Activated CD8-positive, alpha-beta memory T cell treated with anti-CD3 and anti-CD28 coated beads for 1 hour (primary cell): ENCODE measurements at places on chromosomes 1 and 21.

GRCh38 chr1:159884296-159884695, 15.7 kb downstream of the CFAP45 start:
- DNase-seq = no peak

- DNase-seq = no peak
These were observed 12.4 kb downstream of the KCNQ4 start for GRCh38 chr1:40795811-40796586.

DNA sequence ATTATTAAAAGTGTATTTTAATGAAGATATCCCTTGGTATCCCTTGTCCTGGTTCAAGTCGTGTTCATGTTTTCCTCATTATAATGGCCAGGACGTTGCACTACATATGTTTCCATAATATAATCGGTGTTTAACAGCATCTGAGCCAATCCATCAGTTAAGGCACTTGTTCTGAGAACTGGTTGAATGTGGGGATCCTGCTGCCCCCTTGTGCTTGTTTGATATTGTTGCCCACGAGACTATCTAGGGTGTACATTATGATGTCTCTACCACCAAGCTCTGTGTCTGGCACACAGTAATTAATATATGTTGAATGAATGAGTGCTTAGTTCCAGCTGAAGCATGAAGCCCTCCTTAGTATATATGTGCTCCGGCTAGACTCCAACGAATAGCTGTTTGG, 193.0 kb downstream of the CACNA1E start:
- DNase-seq = no peak

GRCh38 chr21:19420565-19420964, 1017.0 kb upstream of the TMPRSS15 start:
- no peak for DNase-seq

DNA sequence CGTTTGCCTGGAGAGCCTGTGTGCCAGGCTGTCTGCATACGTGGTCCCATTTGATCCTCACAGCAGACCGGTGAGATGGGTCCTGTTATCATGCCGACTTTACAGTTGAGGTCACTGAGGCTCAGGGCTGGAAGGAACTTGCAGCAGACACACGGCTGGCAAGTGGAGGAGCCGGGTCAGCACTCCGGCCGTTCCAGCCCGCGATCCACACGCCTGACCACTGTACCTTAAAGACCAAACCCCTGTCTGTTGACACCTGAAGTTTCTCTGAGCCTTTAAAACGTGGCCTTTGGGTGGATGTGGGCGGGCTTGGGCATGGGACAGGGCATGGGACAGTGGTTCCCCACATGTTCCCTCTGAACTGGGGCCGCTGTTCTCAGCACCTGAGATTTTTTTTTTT, 171.5 kb upstream of the TMEM51 start:
- no peak for DNase-seq

- no peak for DNase-seq
These were observed 12.5 kb upstream of the GPR153 start for GRCh38 chr1:6273380-6273891.

DNA sequence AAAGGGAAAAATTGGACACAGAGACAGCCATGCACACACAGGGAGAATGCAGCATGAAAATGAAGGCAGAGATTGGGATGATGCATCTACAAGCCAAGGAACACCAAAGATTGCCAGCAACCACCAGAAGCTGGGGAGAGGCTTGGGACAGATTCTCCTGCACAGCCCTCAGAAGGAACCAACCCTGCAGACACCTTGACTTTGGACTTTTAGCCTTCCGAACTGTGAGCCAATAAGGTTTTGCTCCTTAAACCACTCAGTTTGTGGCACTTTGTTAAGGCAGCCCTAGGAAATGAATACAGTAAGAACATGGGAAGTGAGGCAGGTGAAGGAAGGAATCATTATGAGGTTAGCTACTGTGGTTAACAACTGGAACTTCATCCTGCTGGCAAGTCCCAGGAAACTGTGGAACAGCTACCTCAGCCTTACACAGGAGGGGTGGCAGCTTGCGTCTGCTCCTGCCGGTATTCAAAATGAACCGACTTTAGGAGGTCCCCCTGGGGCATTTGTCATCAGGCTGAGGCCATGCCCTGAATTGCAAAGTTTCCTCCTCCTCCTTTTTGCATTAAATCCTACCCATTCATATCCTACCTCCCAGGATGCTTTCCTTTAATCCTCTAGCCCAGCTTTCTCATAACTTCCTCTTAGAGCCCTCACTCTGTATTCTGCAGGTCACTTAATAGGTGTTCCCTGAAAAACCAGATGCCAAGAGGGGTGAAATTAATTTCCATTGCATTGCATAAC, 15.4 kb downstream of the CD247 start:
- DNase-seq = no peak

- DNase-seq = no peak
These were observed 130.1 kb upstream of the ERG start for GRCh38 chr21:38628349-38628748.

DNA sequence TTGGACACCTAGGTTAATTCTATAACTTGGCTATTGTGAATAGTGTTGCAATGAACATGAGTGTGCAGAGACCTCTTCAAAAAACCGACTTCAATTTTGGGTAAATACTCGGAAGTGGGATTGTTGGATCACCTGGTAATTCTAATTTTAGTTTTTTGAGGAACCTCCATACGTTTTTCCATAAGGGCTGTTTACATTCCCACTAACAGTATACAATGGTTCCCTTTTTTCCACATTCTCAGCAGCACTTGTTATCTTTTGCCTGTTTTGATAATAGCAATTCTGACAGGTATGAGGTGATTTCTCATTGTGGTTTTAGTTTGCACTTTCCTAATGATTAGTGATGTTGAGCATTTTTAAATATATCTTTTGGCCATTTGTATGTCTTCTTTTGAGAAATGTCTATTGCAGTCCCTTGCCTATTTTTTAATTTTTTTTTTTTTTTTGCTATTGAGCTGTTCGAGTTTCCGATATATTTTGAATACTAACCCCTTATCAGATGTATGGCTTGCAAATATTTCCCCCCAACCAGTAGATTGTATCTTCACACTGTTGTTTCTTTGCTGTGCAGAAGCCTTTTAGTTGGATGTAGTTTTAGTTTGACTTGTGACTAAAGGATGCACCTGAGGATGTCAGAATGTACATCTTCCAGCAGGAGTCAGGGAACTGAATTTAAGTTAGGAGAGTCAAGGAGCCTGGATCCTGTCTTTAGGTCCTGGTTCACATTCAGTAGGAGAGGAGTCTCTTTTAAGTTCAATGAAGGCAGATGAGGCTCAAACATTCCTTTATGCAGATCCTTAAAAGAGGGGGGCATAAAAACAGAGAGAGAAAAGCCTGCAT, 120.0 kb downstream of the S1PR1 start:
- no peak for DNase-seq

GRCh38 chr1:240827786-240828185, 215.8 kb upstream of the GREM2 start:
- DNase-seq = no peak

- no peak for DNase-seq
These were observed 179.4 kb downstream of the SLC45A1 start for GRCh38 chr1:8497210-8497819.

GRCh38 chr1:179632868-179633267, 41.2 kb downstream of the TDRD5 start:
- no peak for DNase-seq

GRCh38 chr1:97243973-97244560, 522.5 kb downstream of the PTBP2 start:
- no peak for DNase-seq

GRCh38 chr1:98497497-98497896, 164.0 kb upstream of the SNX7 start:
- no peak for DNase-seq

DNA sequence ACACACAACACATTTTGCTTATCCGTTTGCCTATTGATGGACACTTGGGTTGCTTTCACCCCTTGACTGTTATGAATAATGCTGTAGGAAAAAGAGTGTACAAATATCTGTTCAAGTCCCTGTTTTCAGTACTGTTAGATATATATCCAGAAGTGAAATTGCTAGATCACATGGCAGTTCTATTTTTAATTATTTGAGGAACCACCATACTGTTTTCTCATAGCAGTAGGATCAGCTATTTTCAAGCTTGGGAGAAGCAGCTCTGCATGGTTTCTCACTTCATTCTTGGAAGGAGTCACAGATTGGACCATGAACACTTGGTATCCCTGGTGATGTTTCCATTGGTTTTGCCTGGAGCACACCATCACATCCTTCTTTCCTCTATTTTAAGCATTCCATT, 114.4 kb upstream of the ZP4 start:
- no peak for DNase-seq

DNA sequence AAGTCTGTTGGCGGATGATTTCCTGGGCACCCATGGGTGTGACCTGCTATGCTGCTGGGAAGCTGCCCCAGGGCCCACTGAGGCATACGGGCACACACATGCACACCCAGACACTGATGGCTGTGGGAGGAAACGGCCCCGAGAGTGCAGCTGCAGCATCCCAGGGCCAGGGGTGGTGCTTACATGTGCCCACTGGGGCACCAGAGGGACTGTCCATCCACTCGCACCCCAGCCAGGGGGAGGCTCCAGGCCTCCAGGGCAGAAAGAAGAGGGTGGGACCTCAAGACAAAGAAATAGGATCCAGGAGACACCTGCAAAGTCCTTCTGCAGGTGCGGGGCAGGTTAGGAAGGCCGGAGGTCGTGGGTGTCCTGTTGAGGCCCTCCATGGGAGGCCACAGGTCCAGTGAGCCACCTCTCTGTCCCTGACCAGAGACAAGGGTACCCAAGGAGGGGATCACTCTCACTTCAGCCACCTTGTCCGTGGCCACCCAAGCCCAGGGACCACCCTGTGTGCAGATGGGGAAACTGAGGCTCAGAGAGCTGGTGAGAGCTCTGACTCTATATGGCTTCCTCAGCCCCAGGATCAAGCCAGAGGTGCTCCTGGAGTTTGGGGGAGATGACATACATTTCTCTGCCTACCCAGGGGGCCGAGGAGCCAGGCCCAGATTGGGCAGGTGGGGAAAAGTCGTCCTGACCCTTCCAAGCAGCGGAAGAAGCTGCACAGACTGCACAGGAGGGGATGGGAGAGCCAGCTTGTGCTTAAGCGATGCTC, 57.1 kb downstream of the WNT9A start:
- DNase-seq = no peak

DNA sequence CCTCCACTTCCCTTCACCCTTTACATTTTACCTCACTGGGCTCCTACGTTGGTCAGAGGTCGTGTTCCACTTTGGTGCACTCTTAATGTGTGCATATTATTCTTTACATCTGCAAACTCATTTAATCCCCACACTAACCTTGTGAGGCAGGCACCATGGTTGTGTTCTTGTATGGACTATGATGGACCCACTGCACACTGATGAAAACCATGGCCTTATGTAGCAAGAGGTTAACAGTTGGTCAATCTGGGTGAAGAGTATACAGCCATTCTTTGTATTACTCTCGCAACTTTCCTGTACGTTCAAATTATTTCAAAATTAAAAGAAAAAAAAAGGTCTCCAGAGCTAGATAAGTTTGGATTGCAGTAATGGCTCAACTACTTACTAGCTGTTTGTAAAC, 78.5 kb downstream of the RUNX1 start:
- no peak for DNase-seq

GRCh38 chr21:14550135-14550534, 4.0 kb upstream of the SAMSN1 start:
- DNase-seq = no peak

DNA sequence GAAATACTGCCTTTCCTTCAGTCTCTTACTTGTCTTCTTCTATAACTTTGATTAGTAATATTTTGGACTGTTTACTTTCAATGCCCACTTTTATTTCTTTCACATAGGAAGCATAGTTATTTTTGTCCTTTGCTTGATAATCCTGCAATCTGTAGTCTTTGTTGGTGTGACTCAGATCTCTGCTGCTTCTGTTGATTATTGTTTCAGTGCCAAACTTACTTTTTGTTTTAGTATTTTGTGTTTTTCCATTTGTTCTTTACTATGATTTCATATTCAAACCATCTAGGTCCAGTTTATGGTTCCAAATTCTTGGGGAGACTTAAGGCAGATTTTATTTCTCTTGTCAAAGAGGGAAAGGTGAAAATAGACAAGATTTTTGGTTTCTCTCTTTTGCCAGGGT, 399.9 kb downstream of the HLX start:
- no peak for DNase-seq

DNA sequence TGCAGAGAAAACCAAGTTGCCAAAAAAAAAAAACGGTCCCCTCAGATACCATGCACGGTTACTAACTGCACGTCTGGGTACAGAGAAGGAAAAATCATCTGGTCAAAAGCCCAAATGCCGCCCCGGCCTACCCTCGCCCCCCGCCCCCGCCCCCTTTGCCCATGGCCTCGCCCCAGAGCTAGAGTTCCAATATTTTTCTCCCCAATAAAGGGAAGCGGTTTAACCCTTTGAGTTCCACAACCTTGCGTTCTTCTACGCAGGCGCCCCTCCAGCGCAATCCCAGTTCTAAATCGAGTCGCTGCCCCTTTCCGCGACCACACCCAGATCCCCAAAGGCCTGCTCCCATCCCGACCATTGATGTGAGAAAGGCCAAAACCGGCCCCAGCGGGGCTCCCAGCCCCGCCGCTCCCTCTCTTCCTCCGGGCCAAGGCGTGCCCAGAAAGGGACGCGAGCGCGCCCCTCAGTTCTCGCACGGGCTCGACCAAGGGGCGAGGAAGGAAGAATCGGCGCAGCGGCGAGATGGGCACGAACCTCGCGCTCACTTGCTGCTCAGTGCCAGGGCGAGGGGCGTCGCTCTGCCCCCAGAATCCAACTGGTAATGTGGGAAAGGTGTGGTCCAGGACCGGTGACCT, 797 bp downstream of the WDR47 start:
- no peak for DNase-seq

- no peak for DNase-seq
These were observed at the start of gene NR1I3 for GRCh38 chr1:161238039-161238473. Gene NR1I3, minus strand, starts transcription at chr1:161238203. Its CDS starts 1,638 bp downstream, at chr1:161236565.

- no peak for DNase-seq
These were observed 115.7 kb upstream of the IPO9 start for GRCh38 chr1:201713086-201713810.
